ENCODE measurements at places on chromosomes 11 and 22. TPM values are rescaled to one million over a fixed set of nuclear protein-coding genes. Genes with fewer than 3 reads are reported as not detected.

DNA sequence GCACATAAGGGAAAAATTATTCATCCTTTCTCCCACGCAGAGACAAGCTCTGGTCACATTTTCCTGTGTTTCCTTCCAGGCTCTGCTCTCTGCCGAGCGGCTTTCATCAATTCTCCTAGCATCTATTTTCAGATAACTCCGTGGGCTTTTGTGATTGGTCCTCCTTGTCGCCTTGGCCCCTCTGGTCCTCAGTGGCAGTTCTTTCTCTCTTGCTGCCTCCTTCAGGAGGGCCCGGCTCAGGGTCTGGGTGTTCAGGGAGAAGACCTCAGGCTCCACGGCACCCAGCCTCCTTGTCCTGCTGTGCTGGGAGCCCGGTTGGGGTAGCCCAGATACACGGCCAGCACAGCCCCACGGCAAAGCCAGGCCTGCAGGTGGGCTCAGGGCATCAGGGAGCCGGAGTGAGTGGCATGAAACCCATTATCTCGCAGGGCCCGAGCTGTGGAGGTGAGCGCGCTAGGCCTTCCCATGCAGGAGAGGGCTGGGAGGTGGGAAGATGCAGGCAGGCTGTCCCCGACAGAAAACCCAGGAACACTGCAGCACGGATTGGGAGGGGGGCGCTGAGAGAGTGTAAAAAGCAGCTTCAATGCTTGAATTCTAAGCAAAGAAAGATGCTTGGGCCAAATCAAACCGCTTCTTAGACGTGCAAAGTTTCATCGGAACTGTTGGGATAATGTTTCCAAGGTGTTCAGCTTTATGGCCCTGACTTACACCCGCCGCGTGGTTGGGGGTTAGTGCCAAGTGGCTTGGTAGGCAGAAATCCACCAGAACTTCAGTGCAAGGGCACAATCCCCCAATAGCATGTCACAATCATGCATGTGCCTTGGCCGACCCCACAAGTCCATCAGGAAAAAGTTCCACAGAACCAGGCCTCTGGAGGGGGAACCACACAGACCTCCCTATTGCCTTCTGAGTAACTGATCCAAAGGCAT lies 81.9 kb upstream of the WNT7B start:
- peak overlapping the region; percentile 68 for H3K4me3 ChIP-seq
- peak overlapping the region; percentile 99 for H3K27ac ChIP-seq
- H3K36me3 ChIP-seq, result no peaks in the 10 kb centered on the region
- H3K4me1 ChIP-seq, result peaks cover 89% of the 10 kb centered on the region
- peak; percentile 30 for DNase-seq

DNA sequence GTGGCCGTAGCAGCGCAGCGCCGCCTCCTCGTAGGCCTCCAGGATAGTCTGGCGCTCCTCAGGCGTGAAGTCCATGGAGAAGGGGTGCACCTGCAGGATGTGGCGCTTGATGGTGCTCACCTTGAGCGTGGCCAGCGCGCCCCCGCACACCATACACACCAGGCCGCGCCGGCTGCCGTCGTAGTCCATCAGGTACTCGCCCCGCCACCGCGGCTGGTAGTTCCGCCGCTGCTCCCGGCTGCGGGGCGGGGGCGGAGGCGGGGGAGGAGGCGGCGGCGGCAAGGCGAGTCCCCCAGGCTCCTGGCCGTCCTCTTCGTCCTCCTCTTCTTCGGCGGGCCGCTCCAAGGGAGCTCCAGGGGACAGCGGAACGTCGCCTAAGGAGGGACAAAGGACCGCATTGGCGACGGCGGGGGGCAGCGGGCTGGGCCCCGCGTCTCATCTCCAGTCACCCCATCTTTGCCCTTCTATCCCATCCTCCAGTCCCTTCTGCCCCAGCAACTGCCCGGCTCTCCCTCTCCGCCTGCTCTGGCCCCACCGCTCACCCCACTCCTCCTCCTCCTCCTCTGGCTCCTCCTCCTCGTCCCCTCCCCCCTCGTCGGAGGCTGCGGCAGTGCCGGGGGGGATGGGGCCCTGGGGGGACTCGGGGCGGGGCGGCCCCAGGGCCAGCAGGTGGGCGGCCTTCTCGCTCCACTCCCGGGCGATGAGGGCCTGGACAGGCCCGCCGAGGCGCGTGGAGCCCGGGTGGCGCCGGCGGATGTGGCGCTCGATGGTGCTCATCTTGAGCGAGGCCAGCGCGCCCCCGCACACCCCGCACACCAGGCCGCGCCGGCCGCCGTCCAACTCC lies 4.9 kb downstream of the ZFTA start:
- peaks cover 22% of the 10 kb centered on the region for H3K4me1 ChIP-seq
- peak overlapping the region; percentile 61 for H3K27ac ChIP-seq
- no peaks in the 10 kb centered on the region for H3K36me3 ChIP-seq
- no peaks in the 10 kb centered on the region for H3K27me3 ChIP-seq
- DNase-seq, result peak; percentile 37
- no peak overlapping the region for H3K4me3 ChIP-seq

GRCh38 chr11:60457576-60457975 lies 1.9 kb downstream of the MS4A1 start:
- no peaks in the 10 kb centered on the region for H3K4me1 ChIP-seq
- H3K27me3 ChIP-seq, result no peaks in the 10 kb centered on the region
- no peak overlapping the region for H3K27ac ChIP-seq
- H3K36me3 ChIP-seq, result no peaks in the 10 kb centered on the region
- no peak for DNase-seq

DNA sequence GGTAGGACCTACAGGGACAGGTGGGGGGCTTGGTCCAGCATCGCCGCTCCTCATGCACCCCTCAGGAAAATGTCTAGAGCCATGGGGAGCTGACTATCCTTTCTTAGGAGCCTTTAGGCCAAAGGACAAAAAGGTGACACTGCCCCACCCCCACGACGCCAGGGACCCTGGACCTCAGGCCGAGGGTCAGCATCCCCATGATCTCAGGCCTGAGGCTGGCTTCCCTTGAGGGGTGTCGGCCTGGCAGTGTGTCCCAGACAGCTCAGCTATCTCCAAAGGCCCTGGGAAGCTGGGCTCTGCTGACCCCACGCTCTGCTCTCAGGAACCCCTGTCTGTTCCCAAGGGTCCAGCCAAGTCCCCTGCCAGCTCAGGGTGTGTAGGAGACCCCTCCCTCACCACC lies 16.3 kb downstream of the MRGPRG start:
- H3K4me3 ChIP-seq, result no peak overlapping the region
- H3K4me1 ChIP-seq, result peaks cover 26% of the 10 kb centered on the region
- peaks cover 72% of the 10 kb centered on the region for H3K27me3 ChIP-seq
- H3K36me3 ChIP-seq, result no peaks in the 10 kb centered on the region

DNA sequence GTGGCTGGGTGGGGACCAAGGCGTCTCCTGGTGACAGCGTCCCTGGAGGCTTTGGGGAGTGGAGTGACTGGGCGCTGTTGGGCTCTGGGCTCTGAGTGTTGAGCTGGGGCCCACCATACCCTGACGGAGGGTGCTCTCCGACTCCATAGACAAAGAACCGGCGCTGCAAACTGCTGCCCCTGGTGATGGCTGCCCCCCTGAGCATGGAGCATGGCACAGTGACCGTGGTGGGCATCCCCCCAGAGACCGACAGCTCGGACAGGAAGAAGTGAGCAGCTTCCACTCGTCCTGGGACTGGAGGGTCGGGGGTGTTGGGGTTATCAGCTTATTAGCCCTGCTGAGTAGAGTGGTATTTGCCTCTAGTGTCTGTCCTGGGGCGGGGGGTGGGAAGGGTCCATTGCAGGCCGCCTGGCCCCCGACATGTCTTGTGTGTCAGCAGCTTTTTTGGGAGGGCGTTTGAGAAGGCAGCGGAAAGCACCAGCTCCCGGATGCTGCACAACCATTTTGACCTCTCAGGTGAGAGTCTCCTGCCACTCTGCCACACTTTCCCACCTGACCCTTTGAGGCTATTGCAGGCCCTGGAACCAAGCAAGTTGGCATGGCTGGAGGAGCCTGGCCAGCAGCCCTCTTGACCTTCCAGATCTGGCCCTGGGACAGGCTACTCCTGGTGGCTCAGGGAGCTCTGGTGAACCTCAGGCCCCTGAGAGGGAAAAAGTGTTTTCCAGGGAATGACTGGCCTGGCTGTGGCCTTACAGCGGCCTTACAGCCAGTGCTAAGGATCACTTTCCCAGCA lies 7.6 kb downstream of the CLDN5 start:
- no peaks in the 10 kb centered on the region for H3K27me3 ChIP-seq
- H3K36me3 ChIP-seq, result no peaks in the 10 kb centered on the region
- no peaks in the 10 kb centered on the region for H3K4me1 ChIP-seq
- DNase-seq, result no peak

The IFITM10 gene
- 0.18 TPM for total RNA-seq
